ENCODE measurements at places on chromosomes 6 and 20.

- no peak for DNase-seq
These were observed 984 bp downstream of the VARS2 start for GRCh38 chr6:30914854-30915590.

GRCh38 chr6:33277663-33278391 lies 904 bp downstream of the B3GALT4 start:
- DNase-seq, result no peak

DNA sequence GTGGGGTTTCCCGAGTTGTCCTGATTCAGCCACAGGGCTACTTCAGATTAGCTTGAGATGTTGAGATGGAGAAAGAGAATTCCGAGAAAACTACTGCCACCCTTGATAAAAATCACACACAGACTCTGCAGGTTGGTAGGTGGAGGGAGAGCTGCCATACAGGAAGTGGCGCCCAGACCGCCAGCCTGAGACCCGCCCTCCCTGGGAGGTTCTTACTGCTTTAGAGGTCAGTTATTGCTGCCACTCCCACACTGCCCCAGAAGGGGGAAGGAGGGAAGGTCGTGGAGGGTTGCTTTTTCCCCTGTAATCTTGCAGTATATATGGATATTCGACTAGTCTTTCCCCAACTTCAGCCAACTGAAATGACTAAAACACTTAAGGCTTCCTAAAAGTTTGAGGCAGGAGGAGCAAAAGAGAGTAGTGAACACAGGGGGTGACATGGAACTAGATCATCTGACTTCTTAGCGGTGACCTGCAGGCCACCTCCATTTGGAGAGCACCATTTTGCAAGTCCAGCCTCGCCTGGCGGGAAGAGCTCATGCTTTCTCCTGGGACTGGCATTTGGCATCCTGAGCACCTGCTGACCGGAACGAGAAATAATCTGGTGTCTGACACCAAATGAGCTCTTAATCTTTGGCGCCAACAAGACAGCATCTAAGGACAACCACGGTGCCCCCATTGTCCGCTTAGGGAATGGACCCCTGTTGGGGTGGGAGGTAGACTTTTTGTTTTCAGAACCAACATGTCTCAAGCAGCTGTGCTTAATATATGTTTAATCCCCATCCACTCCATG lies 35.7 kb upstream of the SLC22A1 start:
- no peak for DNase-seq

DNA sequence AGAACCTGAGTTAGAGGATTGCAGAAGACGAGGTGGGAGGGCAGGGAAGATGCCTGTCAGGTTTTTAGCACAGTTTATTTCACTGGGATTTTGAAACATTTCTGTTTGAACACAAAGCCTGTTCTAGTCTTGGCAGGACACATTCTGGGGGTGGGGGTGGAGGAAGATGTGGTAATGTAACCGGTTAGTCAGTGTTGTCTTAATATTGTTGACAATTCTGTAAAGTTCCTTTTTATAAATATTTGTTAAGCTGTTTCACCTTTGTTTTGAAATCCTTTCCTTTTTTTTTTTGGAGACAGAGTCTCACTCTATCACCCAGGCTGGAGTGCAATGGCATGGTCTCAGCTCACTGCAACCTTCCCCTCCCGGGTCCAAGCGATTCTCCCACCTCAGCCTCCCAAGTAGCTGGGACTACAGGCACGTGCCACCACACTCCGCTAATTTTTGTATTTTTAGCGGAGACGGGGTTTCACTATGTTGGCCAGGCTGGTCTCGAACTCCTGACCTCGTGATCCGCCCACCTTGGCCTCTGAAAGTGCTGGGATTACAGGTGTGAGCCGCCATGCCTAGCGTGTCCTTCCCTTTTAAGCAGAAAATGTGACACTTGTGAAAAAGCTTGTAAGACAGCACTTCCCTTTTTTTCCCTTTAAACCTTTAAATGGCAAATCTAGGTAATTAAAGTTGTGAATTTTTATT lies 20.2 kb downstream of the SLC9A8 start:
- no peak for DNase-seq

DNA sequence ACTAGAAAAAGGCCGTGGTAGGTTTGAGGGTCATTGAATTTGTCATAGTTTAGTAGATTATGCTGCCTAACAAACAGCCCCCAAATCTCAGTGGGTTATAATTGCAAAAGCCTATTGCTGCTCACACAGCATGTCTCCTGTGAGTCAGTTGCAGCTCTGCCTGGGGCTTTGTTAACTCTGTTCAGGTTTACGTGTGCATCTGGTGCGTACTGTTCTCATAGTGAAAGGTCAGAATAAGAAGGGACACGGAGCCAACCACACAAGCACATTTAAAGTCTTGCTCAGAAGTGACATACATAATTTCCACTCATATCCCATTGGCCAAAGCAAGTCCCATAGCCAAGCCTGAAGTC lies 48.1 kb upstream of the BMP2 start:
- no peak for DNase-seq

DNA sequence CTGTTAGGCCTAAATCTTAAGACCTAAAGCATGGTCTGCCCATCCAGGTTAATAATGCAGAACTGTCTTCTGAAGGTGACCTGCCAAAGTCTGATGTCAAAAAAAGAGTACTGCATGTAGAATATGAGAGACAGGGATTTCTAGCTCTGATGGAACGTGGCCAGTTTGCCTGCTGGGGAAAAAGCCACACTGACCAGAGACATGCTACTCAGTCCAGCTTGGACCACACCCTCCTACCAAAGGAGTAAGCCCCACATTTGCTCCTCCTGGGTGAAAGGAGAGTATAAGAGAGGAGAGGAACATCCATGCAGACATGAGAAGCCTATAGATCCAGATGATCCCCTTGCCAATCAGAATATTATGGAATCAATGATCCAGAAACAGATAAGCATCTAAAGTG lies 229.9 kb upstream of the RUNX2 start:
- no peak for DNase-seq

Data from NCI-H2081 (cell line).